ENCODE measurements at places on chromosomes 4 and X.
A peak's percentile ranks its signal among the peaks of the same experiment; 100 is the strongest.

DNA sequence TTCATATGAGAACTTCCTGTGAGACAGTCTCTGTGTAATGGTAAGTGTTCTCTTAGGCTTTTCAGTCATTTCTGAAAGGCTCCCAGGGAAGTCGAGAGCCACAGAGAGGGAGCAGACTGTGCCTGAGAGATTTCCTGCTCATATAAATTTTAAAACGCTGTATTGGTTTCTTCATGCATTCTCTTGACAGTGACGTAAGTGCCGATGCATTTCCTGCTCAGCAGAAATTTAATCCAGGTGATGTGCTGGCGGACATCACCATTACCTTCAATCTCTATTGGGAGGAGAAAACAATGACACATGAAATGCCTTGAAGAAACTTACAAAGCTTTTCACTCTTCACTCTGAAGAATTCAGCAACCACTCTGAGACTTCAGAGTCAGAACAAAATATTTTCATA lies 383.6 kb downstream of the BMPR1B start:
- DNase-seq = no peak

- no peak for DNase-seq
These were observed 103.6 kb downstream of the PHOX2B start for GRCh38 chr4:41644915-41645295.

DNA sequence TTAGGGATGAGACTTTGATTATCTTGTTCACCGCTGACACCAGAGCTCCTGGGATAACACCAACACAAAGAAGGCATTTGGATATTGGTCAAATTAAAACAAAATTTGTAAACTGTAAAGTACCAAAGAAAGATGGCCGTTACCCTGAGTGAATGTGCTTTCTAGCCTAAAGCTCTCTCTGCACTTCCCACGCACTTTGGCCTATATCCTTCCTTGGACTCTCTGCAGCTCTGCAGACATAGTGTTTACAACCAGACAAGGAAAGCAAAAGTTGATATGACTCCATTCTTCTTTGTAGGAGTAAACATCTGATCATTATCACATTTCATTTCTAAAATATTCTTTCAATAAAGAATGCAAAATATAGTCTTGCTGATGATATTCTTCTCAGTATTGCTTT lies 44.8 kb upstream of the PITX2 start:
- no peak for DNase-seq

DNA sequence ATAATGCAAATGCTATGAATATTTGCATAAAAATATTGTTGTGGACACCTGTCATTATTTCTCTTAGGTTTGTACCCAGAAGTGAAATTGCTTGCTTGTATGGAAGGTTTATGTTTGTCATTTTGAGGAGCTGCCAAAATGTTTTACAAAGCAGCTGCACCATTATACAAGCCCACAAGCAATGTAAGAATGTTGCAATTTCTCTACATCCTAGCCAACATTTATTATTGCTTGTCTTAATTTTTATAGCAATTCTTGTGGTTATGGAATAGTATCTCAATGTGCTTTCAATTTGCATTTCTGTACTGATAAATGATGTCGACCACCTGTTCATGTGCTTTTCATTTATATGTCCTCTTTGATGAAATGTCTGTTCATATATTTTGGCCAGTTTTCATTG lies 18.7 kb upstream of the RBMX start:
- DNase-seq = no peak

GRCh38 chrX:85303544-85303943 lies 59.8 kb downstream of the ZNF711 start:
- DNase-seq = no peak

DNA sequence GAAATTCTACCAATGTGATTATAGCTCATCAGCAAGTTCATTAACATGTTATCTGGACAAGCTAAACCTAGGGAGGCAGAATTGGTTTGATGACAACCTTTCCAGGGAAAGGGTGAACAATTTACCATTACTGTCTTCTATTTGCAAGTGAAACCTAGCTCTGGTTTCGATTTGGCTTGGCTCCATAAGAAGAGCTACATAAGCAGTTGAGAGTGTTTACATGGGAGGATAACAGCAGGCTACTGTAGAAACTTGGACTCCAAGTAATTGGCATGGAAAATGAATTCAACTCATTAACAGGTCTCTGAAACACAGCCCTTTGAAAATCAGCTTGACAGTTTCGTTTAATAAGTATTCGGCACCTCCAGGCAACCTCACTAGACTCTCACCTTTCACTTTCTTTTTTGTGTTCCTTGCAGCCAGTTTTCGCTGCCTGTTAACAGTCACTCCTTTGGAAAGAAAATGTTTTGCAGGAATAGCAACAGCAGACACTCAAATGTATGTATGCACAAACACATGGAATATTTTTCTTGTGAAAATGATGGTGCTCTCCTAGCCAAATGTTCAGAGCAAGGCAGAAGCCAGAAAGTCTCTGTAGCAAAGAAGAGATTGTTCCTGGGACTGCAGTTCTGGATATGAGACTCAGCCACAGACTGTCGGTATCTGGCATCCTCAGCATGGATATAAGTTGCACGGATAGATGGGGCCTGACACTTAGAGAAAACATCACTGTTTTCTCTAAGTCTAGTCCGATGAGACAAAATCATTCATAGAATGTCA lies 27.5 kb downstream of the POU3F4 start:
- DNase-seq = no peak

- DNase-seq = no peak
These were observed 80.1 kb downstream of the TMEM131L start for GRCh38 chr4:153546280-153546679.

GRCh38 chr4:72567036-72567435 lies 2.0 kb downstream of the ADAMTS3 start:
- DNase-seq = no peak

GRCh38 chr4:48710446-48711209 lies 69.5 kb downstream of the FRYL start:
- DNase-seq = no peak

- DNase-seq = no peak
These were observed 100.8 kb downstream of the ARSJ start for GRCh38 chr4:113878668-113879067.

- DNase-seq = no peak
These were observed 115.7 kb upstream of the ZXDA start for GRCh38 chrX:58025979-58026378.

- DNase-seq = peak; percentile 56
These were observed 32.8 kb upstream of the MAML3 start for GRCh38 chr4:140186651-140187315.

DNA sequence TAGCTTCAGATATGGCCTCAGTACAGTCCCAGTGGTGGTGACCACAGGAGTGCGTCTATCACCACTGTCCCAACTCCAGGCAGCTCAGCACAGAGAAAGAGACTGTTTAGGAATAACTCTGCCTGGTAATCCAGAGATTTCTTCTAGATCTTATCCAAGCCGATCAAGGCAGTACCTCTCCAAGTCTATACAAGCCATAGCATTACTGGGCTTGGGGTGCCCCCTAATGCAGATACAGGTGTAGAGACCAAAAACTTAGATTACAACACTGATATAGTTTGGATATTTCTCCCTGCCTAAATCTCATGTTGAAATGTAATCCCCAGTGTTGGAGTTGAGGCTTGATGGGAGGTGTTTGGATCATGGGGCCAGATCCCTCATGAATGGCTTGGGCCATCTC lies 100.9 kb downstream of the PTCHD1 start:
- DNase-seq = no peak

GRCh38 chr4:9988933-9989332 lies 32.4 kb downstream of the SLC2A9 start:
- DNase-seq = no peak

GRCh38 chr4:176583278-176583677 lies 209.4 kb downstream of the VEGFC start:
- DNase-seq = no peak

DNA sequence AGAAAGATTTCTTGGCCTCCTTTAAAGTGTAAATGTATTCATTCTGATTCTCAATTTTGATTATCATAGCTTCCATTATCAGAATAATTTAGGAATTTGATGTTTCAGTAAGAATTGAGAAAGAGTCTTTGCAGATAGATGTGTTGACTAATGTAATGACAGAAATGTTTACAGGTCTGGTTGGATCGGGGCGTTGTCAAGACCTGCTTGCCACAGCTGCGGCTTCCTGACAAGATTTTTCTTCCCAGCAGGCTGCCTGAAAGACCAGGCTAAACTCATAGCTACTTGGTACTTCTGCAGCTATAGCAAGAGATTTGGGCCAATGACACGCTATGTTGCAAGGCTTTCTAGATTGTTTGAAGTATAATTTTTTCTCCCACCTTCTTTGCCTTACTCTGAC lies 91.5 kb upstream of the ANKRD50 start:
- no peak for DNase-seq

GRCh38 chrX:153866302-153867019 lies 19.5 kb downstream of the L1CAM start:
- DNase-seq = no peak

DNA sequence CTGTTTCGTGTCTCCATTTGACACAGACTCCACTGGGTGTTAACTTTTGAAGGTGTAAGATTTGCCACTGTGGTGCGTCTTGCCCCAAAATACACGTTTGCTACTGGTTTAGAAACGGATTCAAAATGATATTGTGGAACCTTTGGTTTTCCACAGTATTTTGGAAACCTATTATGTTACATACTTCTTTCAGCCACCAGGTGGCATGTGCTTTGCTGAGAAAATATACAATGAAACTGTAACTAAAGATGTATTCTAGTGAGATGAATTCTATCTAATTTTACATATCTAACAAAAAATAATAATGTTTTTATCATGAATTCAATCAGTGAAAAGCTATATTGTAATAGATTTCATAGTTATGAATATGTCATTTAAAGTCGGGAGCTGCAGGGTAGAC lies 28.4 kb upstream of the SLITRK4 start:
- DNase-seq = no peak

GRCh38 chr4:156888762-156889161 lies 82.8 kb downstream of the PDGFC start:
- no peak for DNase-seq

GRCh38 chrX:47850901-47851300 lies 14.2 kb downstream of the ZNF81 start:
- no peak for DNase-seq

GRCh38 chrX:85012098-85012497 lies 8.4 kb downstream of the APOOL start:
- no peak for DNase-seq

GRCh38 chr4:73152893-73153292 lies 83.4 kb upstream of the COX18 start:
- no peak for DNase-seq

- no peak for DNase-seq
These were observed 8.4 kb upstream of the ASMT start for GRCh38 chrX:1606496-1606895.

- DNase-seq = no peak
These were observed 425.6 kb downstream of the SMARCA1 start for GRCh38 chrX:129097668-129098067.

DNA sequence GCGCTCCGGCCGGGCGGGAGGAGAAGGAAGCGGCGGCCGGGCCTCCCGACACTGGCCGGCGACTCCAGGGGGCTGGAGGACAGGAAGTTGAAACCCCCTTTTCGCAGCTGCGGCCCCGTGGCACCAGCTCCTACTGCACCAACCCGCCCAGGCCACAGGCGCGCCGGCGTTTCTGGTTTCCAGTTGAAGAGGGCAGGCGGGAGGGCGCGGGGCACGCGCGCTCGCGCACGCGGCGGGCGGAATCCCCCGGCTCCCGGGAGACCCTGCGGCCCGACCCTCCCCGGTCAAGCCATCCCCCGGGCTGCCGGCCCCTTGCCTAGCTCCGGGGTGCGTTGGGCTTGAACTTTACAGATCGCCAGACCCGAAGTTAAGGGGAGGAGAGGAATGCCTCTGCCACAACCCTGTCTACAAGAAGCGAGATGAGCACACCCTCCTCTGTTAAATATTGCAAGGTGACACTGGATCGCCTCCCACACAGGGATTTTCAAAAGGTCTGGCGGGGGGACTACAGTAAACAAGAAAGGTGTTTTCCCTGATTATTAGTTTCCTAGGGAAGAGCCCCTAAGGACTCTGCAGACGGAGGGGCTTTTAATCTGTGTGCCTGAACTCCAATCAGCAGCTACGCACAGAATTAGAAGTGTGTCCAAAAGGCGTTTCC lies 1.4 kb downstream of the ELOVL6 start:
- DNase-seq = no peak

DNA sequence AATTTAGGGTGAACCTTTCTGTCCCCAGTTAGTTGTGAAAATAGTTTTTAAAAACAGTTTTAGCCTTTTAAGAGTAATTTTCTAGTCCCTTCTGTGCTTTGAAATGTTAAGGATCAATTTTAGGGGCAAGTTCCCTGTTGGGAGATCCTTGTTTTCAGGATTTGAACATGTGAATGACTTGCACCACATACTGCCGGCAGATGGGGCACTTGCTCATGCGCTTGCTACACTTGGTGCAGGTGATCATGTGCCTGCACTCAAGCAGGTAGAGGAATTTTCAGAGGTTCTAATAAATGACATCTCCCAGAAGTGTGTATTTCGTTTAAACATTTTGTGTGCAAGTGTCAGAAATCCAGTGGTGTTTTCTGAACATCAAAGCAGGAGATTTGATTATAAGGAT lies 195.9 kb downstream of the CHM start:
- DNase-seq = no peak

GRCh38 chr4:113446019-113446418 lies 315.5 kb downstream of the CAMK2D start:
- DNase-seq = no peak

- no peak for DNase-seq
These were observed 1.4 kb downstream of the MAMLD1 start for GRCh38 chrX:150364347-150365050.

DNA sequence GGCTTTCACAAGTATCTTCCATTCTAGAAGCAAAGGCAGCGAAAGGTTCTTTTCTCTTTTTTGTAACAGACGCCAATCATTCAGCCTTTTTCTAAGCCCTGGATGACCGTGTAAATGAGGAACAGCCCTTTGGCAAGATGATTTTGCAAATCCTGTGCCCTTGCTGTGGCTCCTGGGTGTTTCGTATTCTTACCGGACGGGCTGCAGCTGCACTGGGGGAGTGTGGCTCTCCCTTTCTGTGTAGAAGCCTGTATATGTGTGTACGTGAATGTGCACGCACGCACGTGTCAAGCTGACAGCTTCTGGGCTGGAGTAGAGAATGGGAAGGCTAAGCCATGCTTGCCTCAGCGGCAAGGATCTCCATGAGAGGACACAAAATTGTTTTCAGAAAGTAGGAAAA lies 8.2 kb downstream of the GRPEL1 start:
- no peak for DNase-seq
